Activated T-helper 17 cell treated with anti-CD3 and anti-CD28 coated beads, Interleukin-2, amount 50 U/mL, for 72 hours (primary cell): ENCODE measurements at places on chromosomes 7 and 10. TPM values are rescaled to one million over a fixed set of nuclear protein-coding genes. Genes with fewer than 3 reads are reported as not detected.

DNA sequence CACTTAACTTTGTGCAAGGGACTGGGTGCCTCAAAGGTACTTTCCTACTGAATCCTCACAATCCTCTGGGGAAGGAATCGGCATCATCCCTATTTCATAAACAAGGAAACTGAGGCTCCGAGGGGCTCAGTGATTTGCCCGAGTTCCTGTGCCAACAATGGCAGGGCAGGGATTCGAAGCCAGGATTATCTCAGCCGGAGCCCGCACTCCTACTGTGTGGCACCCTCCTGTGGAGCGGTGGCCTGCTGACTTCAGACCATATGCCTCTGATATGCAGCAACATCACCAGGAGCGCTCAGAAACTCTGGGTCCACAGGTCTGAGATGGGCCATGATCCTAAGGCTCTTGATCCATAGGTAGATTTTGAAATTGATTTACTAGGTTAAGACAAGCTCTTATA lies 46.6 kb downstream of the PODXL start:
- no peak for ATAC-seq

The TMEM176B gene
- not detected for total RNA-seq

The CALN1 gene
- total RNA-seq = not detected

- no peak for ATAC-seq
These were observed 15.2 kb downstream of the SLC29A3 start for GRCh38 chr10:71334221-71334791.

GRCh38 chr10:20486791-20487190 lies 410.3 kb downstream of the NEBL start:
- no peak for ATAC-seq

- no peak for ATAC-seq
These were observed 2.5 kb downstream of the CALHM1 start for GRCh38 chr10:103456074-103456660.

DNA sequence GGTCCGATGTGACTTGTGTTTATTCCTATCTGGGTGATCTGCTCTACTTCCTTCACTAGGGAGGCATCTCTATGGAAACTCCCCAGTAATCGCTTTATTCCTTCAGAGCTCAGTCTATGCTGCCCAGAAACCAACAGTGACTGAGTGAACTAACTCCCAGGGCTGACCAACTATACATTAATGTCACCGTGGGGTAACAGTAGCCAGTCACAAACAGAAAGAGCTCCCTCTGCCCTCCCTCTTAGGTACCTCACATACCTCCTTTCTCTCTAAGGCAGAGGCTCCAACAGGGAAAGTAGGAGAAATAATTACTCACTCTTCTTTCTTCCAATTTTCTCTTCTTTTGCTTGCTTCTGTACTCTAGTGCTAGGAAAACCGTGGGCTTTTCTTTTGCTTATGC lies 855.0 kb downstream of the REEP3 start:
- ATAC-seq = no peak

DNA sequence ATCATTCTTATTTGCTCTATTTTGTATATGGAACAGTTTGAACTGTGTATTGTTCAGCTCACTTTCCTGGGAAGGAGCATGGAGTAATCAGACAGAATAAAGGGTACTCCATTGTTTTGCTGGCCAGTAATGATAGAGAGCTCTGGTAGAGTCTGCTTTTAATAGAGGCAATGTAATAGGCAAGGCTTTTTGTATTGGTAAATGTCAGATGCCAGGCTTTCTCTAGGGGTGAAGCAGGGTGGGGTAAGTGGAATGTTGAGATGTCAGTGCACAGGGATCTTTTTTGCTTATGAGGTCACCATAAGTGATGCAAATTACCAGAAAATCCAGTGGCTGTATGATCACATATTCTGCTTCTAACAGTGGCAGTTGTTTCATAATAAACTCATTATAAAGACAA lies 1088.3 kb upstream of the SORCS1 start:
- ATAC-seq = no peak

The PAPOLB gene
- not detected for total RNA-seq

- no peak for ATAC-seq
These were observed 480.9 kb downstream of the ETV1 start for GRCh38 chr7:13508586-13508985.

The PTF1A gene
- total RNA-seq = not detected

The ADRB1 gene
- not detected for total RNA-seq

DNA sequence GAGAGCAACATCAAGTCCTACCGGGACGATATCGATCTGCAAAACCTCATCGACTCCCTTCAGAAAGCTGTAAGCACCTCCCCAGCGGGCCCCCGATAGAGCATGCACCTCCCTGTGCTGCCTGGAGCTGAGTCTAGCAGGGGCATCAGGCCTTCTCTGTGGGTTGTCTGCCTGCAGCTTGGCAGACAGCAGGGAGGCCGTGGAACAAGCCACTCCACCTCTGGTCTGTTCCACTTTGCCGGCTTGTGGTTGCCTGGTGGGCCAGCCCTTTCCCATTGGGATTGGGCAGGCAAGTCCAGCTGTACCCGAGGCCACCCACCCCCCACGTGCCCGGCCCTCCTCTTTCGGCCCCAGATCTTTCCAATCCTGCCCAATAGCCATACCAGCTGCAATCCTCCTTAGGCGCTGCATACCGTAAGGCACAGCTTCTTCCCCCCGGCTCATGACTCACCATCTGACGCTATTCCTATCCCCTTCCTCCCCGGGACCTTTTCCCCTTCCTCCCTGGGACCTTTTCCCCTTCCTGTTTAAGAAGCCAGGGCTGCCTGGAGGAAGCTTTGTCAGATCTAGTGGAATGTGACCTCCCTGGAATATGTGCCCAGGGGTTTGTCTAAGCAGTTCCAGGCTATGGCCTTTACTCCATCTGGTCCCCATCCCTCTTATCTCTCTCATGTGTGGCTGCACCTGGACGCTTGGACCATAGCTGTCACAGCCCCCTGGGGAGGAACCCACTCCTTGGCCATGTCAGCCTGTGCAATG lies 28.1 kb upstream of the SH2D4B start:
- no peak for ATAC-seq

The CRTAC1 gene
- not detected for total RNA-seq

DNA sequence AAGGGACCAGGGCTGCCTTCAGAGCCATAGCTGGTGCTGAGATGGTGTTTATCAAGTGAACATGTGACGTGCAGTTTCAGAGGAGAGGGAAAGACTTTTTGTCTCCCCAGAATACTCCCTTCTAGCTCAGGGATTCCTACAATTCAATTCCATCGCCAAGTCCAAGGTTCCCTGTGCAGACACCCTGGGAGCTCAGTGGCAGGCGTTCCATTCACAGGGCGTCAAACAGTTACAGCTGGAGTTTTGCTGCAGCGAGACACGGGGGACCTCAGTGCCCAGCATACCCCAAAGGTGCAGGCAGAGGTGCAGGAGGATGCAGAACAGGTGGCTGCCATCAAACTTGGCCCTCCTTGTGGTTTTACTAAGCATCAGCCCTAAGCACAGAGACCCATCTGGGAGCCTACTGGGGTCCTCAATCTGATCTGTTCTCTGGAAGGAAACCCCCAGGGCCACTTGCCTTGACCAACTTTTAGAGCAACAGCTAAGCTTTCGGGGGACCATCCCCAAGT lies 846 bp upstream of the CALML5 start:
- ATAC-seq = no peak

DNA sequence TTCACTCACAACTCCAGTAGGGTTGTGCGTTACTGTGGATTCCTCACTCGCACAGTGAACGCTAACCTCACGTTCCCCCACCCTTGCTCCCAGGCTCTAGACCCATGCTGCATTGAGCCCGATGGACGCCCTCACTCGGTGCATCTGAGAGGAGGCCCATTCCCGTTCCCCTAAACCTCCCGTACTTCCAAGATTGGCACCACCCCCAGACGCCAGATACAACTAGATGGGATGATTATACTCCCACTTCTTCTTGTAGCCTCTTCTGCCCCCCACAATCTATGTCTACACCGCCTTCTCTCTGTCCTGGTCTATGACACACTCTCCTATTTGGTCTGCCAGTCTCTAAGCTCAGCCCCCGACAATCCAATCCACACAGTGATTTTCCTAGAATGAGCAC lies 57.3 kb upstream of the NCAPG2 start:
- no peak for ATAC-seq

- ATAC-seq = no peak
These were observed 349.1 kb upstream of the GALNT17 start for GRCh38 chr7:70782796-70783195.

DNA sequence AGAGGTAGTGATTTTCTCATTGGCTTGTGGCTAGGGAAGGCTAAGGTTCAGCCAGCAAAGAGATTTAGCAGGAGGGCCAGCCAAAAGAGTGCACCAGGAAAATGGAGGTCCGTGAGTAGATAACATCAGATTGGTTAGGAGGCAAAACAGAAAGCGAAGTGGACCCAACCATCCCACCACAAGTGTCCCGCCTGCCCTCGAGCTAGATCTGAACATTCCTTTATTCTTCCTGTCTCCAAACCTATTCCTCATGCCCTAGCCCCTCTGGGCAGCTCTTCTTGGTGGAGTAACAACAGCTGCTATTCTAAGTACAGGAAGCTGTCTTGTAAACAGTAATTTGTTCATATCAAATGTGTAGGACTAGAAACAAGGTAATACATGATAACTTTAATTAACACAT lies 85.7 kb upstream of the BET1 start:
- ATAC-seq = no peak

The PON3 gene
- total RNA-seq = not detected

The GIMAP8 gene
- 16.4 TPM for total RNA-seq

DNA sequence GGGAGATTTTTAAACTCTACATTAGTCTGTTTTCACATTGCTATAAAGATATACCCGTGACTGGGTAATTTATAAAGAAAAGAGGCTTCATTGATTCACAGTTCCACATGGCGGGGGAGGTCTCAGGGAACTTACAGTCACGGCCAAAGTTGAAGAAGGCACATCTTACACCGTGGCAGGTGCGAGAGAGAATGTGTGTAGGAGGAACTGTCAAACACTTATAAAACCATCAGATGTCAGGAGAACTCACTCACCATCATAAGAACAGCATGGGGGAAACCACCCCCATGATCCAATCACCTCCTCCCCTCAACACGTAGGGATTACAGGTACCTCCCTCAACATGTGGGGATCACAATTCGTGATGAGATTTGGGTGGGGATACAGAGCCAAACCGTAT lies 129.5 kb downstream of the FGFR2 start:
- no peak for ATAC-seq

GRCh38 chr10:124349231-124349995 lies 69.3 kb downstream of the OAT start:
- no peak for ATAC-seq

The GRID2IP gene
- total RNA-seq = 0.26 TPM

DNA sequence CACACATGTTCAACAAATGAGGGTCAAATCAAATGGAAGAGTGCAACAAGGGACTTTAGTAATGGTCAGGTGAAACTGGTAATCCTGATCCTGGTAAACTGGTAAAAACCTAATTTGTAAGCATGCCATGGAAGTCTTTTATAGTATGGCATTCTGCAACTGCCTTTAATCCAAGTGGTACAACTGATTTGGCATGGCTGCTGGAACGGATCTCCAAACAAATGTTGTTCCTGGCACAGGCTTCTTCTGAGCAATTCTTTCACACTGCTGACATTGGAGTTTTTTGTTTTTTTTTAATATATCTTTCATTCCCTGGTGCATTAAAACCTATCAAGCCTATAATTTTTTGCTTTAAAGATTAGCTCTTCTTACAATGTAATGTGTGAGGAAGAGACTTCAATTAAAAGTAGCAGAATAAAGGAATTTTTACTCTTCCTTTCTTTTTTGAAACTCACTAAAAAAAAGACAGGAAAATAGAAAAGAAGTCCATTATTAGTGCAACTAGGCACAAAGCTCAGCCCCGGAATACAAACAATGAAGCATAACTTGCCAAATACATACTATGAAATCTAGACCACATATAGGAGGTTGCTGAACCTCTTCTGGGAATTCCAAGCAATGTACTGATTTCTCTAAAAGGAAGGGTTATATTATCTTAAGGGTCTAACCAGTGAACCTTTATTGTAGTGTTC lies 79.3 kb upstream of the OIT3 start:
- no peak for ATAC-seq

The EN2 gene
- total RNA-seq = not detected

The OR2F1 gene
- total RNA-seq = not detected

DNA sequence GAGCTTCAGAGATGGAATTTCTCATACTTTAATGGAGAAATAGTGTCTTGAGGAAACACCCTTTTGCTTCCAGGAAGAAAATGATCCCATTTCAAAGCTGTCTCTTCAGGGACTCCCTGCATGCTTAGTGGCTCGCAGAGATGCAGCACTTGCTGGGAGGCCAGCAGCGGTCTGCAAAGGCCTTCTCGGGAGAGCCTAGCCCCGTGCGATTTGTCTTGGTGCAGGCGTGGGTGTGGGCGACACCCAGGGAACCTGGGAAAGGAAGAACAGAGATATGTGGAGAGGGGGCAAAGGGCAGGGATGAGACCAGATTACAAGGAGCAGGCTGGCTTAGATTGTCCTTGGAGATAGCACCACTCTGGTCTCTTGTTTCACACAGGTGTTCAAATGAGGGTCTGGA lies 352.3 kb upstream of the PODXL start:
- ATAC-seq = no peak

The NCAPG2 gene
- 141 TPM for total RNA-seq

- ATAC-seq = no peak
These were observed 175.4 kb upstream of the AHR start for GRCh38 chr7:17123020-17123419.

The GNB2 gene
- 181 TPM for total RNA-seq

- no peak for ATAC-seq
These were observed 17.6 kb upstream of the FGFR2 start for GRCh38 chr10:121615836-121616235.

- ATAC-seq = no peak
These were observed 21.5 kb upstream of the RUFY2 start for GRCh38 chr10:68428396-68429104.

- no peak for ATAC-seq
These were observed 15.4 kb downstream of the NRAP start for GRCh38 chr10:113648478-113648877.

GRCh38 chr10:34596351-34596750 lies 218.7 kb downstream of the PARD3 start:
- ATAC-seq = no peak

The SGPL1 gene
- total RNA-seq = 30.8 TPM

The ACTL6B gene
- total RNA-seq = not detected

DNA sequence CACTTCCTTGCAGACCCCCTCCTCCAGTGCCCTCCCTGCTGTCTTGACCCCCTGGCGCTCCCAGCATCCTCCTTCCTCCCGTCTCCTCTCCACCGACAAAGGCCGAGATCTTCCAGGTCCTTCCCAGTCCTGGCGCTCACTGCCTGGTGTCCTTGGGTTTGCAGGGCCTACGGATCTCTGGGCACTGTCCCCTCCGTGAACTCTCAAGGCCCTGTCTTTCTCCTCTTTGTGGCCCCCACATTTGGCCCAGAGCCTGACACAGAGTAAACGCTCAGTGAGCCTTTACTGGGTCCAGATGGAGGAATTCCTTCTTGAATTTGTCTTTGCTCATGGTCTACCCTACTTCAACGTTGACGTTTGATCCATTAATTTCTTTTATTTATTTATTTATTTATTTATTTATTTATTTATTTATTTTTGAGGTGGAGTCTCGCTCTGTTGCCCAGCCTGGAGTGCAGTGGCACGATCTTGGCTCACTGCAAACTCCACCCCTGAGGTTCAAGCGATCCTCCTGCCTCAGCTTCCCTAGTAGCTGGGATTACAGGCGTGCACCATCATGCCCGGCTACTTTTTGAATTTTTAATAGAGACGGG lies 29.7 kb downstream of the TMEM270 start:
- no peak for ATAC-seq
